ENCODE measurements at places on chromosomes 7 and 10. TPM values are rescaled to one million over a fixed set of nuclear protein-coding genes. Genes with fewer than 3 reads are reported as not detected.
A peak's percentile ranks its signal among the peaks of the same experiment; 100 is the strongest.

GRCh38 chr10:60618861-60619260, 159.4 kb upstream of the CDK1 start:
- DNase-seq = no peak
- no peaks in the 10 kb centered on the region for H3K4me1 ChIP-seq
- H3K36me3 ChIP-seq = no peaks in the 10 kb centered on the region
- H3K27ac ChIP-seq = no peak overlapping the region
- no peak overlapping the region for H3K4me3 ChIP-seq

DNA sequence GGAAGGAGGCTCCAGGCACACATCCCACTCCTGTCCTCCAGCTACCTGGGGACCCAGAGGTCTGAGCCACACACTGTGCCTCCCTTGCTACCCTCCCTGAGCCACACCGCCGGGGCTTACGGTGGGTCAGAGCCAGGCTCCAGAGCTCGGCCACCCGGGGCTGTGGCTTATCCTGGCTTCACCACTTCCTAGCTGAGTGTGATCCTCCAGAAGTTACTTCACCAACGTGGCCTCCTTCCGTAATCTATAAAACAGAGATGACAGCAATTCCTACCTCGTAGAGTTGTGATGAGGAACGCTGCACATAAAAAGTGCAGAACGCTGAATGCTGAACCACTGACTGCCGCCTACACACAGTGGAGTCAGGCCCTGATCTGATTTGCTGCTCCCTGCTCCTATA, 285.0 kb downstream of the PRPF18 start:
- H3K4me3 ChIP-seq = no peak overlapping the region
- no peaks in the 10 kb centered on the region for H3K36me3 ChIP-seq
- no peak for DNase-seq
- H3K27me3 ChIP-seq = no peaks in the 10 kb centered on the region

GRCh38 chr10:68446179-68446578, 25.6 kb downstream of the DNA2 start:
- H3K4me1 ChIP-seq = no peaks in the 10 kb centered on the region
- H3K27me3 ChIP-seq = no peaks in the 10 kb centered on the region
- no peaks in the 10 kb centered on the region for H3K36me3 ChIP-seq
- no peak for DNase-seq
- H3K4me3 ChIP-seq = no peak overlapping the region
- H3K27ac ChIP-seq = no peak overlapping the region

DNA sequence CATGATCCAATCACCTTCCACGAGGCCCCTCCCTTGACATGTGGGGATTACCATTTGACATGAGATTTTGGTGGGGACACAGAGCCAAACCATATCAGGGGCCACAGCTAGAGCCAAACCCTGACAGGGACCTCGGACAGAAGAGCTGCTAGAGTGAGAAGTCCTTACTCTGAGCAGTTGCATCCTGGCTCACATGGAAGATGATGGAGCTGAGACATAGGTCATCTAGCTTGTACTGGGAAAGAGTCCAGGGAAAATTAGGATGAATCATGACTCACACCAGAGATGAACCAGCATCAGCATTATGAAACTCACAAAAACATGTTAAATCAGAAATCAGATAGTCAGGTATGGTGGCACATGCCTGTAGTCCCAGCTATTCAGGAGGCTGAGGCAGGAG, 12.8 kb upstream of the FMC1 start:
- no peaks in the 10 kb centered on the region for H3K4me1 ChIP-seq
- peak; percentile 36 for DNase-seq
- no peak overlapping the region for H3K27ac ChIP-seq
- no peak overlapping the region for H3K4me3 ChIP-seq

DNA sequence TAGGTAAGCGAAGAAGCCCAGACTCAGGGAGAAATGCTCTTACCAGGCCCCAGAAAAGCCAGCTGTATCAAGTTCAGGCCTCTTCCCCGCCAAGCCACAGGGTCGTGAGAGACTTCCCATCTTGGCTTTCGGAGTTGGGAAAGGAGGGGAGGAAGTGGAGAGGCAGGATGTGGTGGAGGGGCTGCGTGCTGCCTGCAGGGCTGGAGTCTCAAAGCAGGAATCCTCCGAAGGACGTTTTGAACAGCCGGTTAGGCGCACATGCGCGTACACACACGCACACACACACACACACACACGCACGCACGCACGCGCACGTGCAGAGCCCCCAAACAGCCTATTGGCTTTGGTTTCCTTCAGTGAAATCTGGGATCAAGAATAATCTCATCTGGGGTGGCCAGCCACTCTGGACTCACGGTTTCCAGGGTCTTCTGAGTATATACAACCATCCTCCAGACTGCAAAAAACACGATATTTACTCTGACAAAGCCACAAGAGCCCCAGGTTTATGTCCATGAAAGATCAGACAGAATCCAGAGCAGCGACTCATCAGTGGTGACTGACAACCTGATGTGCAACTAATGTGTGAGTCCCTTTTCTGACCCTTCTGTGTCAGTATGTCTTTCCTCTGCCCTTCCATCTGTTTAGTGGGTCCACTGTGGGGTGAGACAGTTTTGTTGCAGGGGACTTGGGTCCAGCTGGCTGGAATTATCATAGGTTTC, 115.0 kb upstream of the ZNF438 start:
- H3K27ac ChIP-seq = peak overlapping the region; percentile 62
- peak; percentile 52 for DNase-seq
- H3K27me3 ChIP-seq = no peaks in the 10 kb centered on the region
- H3K36me3 ChIP-seq = no peaks in the 10 kb centered on the region
- H3K4me1 ChIP-seq = peaks cover 16% of the 10 kb centered on the region

The DUSP5 gene
- 14.2 TPM for total RNA-seq

The ANXA8L1 gene
- 185 TPM for total RNA-seq
